ENCODE measurements at places on chromosomes 12 and 14. TPM values are rescaled to one million over a fixed set of nuclear protein-coding genes. Genes with fewer than 3 reads are reported as not detected.

CLEC14A gene
- 17.9 TPM for total RNA-seq

TAOK3 gene
- 18.2 TPM for total RNA-seq

EIF2S3B gene
- total RNA-seq, result 0.20 TPM

CAPS2 gene
- total RNA-seq, result 9.8 TPM

PAWR gene
- total RNA-seq, result 3.5 TPM

BCL2L2 gene
- total RNA-seq, result 23.6 TPM

RNASE3 gene
- total RNA-seq, result not detected

LBHD2 gene
- not detected for total RNA-seq

P2RX7 gene
- 0.17 TPM for total RNA-seq

ATL1 gene
- total RNA-seq, result 0.64 TPM

TMPRSS12 gene
- total RNA-seq, result not detected

CCDC88C gene
- 2.7 TPM for total RNA-seq

POTEG gene
- not detected for total RNA-seq

RTN1 gene
- total RNA-seq, result 0.73 TPM

ATG14 gene
- 14.1 TPM for total RNA-seq

ADAMTS20 gene
- not detected for total RNA-seq

ELK3 gene
- 10.3 TPM for total RNA-seq

KCNC2 gene
- 1.2 TPM for total RNA-seq

BEGAIN gene
- 0.13 TPM for total RNA-seq

METAP2 gene
- 74.4 TPM for total RNA-seq

SYT1 gene
- total RNA-seq, result 0.34 TPM

SERPINA5 gene
- total RNA-seq, result 7.2 TPM

CCDC38 gene
- not detected for total RNA-seq

LGR5 gene
- total RNA-seq, result 4.9 TPM

INHBC gene
- 0.21 TPM for total RNA-seq

DACT1 gene
- 1.7 TPM for total RNA-seq

NAV3 gene
- 2.2 TPM for total RNA-seq

CRIP2 gene
- total RNA-seq, result 46.5 TPM

ESR2 gene
- not detected for total RNA-seq

SCN8A gene
- 0.21 TPM for total RNA-seq

SMIM41 gene
- not detected for total RNA-seq

ABCD4 gene
- total RNA-seq, result 26.2 TPM

STON2 gene
- total RNA-seq, result 96.2 TPM

MGP gene
- 60.2 TPM for total RNA-seq

KRT72 gene
- total RNA-seq, result not detected

NTN4 gene
- total RNA-seq, result 4.2 TPM

GNB3 gene
- 0.30 TPM for total RNA-seq

RPGRIP1 gene
- total RNA-seq, result not detected

SERPINA3 gene
- 20.9 TPM for total RNA-seq

NGDN gene
- 29.0 TPM for total RNA-seq

DCN gene
- 361 TPM for total RNA-seq

GAS2L3 gene
- total RNA-seq, result 1.6 TPM

All from psoas muscle (tissue), 8 donors.